ENCODE measurements at places on chromosomes 5 and 9. TPM values are rescaled to one million over a fixed set of nuclear protein-coding genes. Genes with fewer than 3 reads are reported as not detected.

GRCh38 chr9:100211476-100211875, 112.4 kb downstream of the INVS start:
- no peak overlapping the region for H3K27ac ChIP-seq
- no peak for DNase-seq
- H3K36me3 ChIP-seq = peaks cover 2% of the 10 kb centered on the region
- no peaks in the 10 kb centered on the region for H3K27me3 ChIP-seq
- peaks cover 3% of the 10 kb centered on the region for H3K4me1 ChIP-seq
- H3K4me3 ChIP-seq = no peak overlapping the region

PAEP gene
- not detected for total RNA-seq

DNA sequence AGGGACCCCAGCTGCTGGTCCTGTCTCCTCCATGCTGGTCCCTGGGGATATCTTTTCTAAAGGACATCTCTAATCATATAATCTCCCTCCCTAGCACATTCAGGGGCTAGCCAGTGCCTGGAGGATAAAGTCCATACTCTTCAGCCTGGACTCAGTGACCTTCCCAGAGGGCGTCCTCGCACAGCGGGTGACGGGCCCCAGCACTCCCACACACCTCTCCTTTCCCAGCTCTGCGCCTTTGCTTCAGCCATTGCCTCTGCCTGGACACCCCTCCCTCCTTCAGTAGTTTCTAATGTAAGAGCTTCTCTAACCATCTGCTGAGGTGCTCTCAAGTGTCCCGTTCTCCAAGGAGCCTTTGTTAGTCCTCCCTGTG, 15.2 kb upstream of the TNIP1 start:
- no peaks in the 10 kb centered on the region for H3K27me3 ChIP-seq
- H3K4me3 ChIP-seq = no peak overlapping the region
- H3K4me1 ChIP-seq = peaks cover 15% of the 10 kb centered on the region
- H3K27ac ChIP-seq = peak overlapping the region; percentile 22

NEURL1B gene
- 4.0 TPM for total RNA-seq

- H3K36me3 ChIP-seq = peaks cover 6% of the 10 kb centered on the region
- H3K4me1 ChIP-seq = peaks cover 22% of the 10 kb centered on the region
- no peak for DNase-seq
- no peaks in the 10 kb centered on the region for H3K27me3 ChIP-seq
- peak overlapping the region; percentile 91 for H3K4me3 ChIP-seq
These were observed 1.1 kb upstream of the PRKAA1 start for GRCh38 chr5:40799258-40799657.

- H3K27ac ChIP-seq = no peak overlapping the region
- DNase-seq = no peak
- no peak overlapping the region for H3K4me3 ChIP-seq
- H3K4me1 ChIP-seq = peaks cover 4% of the 10 kb centered on the region
- H3K27me3 ChIP-seq = peaks cover 6% of the 10 kb centered on the region
- H3K36me3 ChIP-seq = no peaks in the 10 kb centered on the region
These were observed 136.4 kb upstream of the GLRA1 start for GRCh38 chr5:152061095-152061494.

PCDHA1 gene
- total RNA-seq = not detected

C9orf50 gene
- 0.27 TPM for total RNA-seq

- DNase-seq = peak; percentile 42
- peak within 1 kb of the TSS; percentile 57 for H3K4me3 ChIP-seq
- H3K27ac ChIP-seq = no peak within 1 kb of the TSS
- no peaks in the 10 kb centered on the region for H3K36me3 ChIP-seq
These were observed at the start of gene CDH18 for GRCh38 chr5:19987612-19988361. CDH18 (minus strand) TSS chr5:19988200; CDS start chr5:19838986, 149,214 bp downstream.

GRCh38 chr9:78857373-78858225, 560.7 kb downstream of the PSAT1 start:
- H3K27ac ChIP-seq = no peak overlapping the region
- H3K4me3 ChIP-seq = no peak overlapping the region
- H3K36me3 ChIP-seq = no peaks in the 10 kb centered on the region
- peaks cover 9% of the 10 kb centered on the region for H3K4me1 ChIP-seq
- DNase-seq = no peak

ARSB gene
- total RNA-seq = 17.0 TPM

- H3K27me3 ChIP-seq = peaks cover 31% of the 10 kb centered on the region
- H3K27ac ChIP-seq = no peak overlapping the region
- no peaks in the 10 kb centered on the region for H3K36me3 ChIP-seq
- no peak overlapping the region for H3K4me3 ChIP-seq
- no peak for DNase-seq
- H3K4me1 ChIP-seq = peaks cover 4% of the 10 kb centered on the region
These were observed 267.5 kb upstream of the TMEM161B start for GRCh38 chr5:88536146-88536545.

DNA sequence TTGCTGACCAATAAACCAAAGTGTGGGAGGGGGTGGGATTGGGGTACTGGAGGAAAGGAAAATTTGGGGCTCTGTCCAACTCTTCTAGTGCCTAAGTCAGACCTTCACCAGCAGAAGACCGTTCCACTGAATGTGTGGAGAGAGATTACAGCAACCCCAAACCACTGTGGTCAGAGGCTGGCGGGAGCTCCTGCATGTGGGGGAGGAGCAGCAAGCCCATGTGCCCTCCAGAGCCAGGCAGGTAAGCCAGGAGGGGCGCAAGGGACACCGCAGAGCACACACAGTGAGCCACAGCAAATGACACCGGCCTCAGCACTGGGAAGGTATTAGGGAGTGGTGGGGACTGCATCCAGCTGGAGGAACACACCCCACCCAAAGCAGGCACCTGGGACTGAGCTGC, 62.9 kb downstream of the SMIM23 start:
- H3K36me3 ChIP-seq = peaks cover 9% of the 10 kb centered on the region
- no peaks in the 10 kb centered on the region for H3K27me3 ChIP-seq
- DNase-seq = no peak
- no peak overlapping the region for H3K27ac ChIP-seq
- H3K4me1 ChIP-seq = peaks cover 5% of the 10 kb centered on the region

GRCh38 chr9:136021872-136022681, 60.9 kb upstream of the UBAC1 start:
- H3K27ac ChIP-seq = no peak overlapping the region
- H3K27me3 ChIP-seq = no peaks in the 10 kb centered on the region
- H3K4me1 ChIP-seq = no peaks in the 10 kb centered on the region
- no peak overlapping the region for H3K4me3 ChIP-seq

NME5 gene
- total RNA-seq = 9.9 TPM

GRCh38 chr9:127303830-127304229, 39.3 kb downstream of the GARNL3 start:
- peaks cover 20% of the 10 kb centered on the region for H3K4me1 ChIP-seq
- H3K36me3 ChIP-seq = no peaks in the 10 kb centered on the region
- DNase-seq = no peak
- no peaks in the 10 kb centered on the region for H3K27me3 ChIP-seq
- H3K27ac ChIP-seq = no peak overlapping the region

DNA sequence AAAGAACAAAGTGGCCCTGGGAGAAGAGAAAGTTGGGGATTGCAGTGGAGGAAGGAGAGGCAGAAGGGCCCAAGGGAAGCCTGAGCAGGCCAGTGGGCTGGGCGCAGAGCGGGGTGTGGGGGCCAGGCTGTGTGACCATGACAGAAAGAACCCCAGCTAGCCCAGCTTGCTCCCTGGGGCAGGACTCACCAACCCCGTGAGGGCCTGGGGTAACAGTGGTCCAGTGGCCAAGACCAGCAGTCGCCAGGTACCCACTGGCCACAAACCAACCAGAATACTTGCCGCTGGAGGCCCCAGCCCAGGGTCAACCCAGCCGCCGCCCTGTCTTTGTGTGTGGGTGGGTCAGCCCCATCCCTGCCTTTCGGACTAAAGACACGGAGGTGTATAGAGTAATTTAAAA, 146.5 kb downstream of the CACNA1B start:
- peak overlapping the region; percentile 55 for H3K4me3 ChIP-seq
- peaks cover 33% of the 10 kb centered on the region for H3K27me3 ChIP-seq
- H3K27ac ChIP-seq = no peak overlapping the region
- no peaks in the 10 kb centered on the region for H3K4me1 ChIP-seq
- DNase-seq = no peak

DNA sequence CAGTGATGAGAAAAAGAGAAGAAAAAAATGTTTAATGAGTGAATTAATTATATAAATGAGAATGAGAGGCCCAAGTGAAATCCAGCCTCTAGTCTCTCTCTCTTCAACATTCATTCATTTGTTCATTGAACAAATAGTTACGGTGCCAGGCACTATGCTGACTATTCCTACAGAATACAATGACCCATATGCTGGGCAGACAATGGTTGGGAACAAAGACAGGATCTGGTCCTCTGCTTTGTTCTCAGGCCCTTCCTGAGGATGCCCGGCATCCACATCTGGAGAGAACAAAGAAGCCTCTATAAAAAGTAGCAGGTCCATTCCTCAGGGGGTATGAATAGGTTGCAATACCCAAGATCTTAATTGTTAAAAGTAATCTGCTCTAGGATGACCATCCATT, 6.9 kb downstream of the ADAM19 start:
- H3K4me1 ChIP-seq = peaks cover 9% of the 10 kb centered on the region
- no peak overlapping the region for H3K4me3 ChIP-seq
- H3K27ac ChIP-seq = no peak overlapping the region
- no peak for DNase-seq
- peaks cover 3% of the 10 kb centered on the region for H3K36me3 ChIP-seq

DNA sequence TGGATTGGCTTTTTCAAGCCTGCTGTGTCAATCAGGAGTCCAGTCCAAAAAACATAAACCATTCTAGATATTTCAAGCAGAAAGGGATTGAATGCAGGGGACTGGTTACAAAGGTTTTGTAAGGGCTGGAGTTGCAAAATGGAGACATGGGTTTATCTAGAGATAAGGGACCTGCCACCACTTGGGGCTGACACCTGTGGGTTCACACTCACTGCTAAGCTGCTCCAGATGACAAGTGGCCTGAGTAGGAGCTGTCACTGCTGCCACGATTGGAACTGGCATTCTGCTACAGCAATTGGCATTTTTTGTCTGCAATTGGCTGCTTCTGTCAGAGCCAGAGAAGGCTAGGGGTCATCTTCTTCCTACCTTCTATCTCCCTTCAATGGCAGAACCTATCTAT, 66.3 kb upstream of the ZFR start:
- H3K36me3 ChIP-seq = no peaks in the 10 kb centered on the region
- DNase-seq = no peak
- no peak overlapping the region for H3K27ac ChIP-seq
- peaks cover 13% of the 10 kb centered on the region for H3K27me3 ChIP-seq
- H3K4me1 ChIP-seq = no peaks in the 10 kb centered on the region
- H3K4me3 ChIP-seq = no peak overlapping the region

GRCh38 chr5:74240783-74241750, 399.5 kb downstream of the ENC1 start:
- peak overlapping the region; percentile 8 for H3K27ac ChIP-seq
- no peak for DNase-seq
- H3K4me3 ChIP-seq = no peak overlapping the region
- no peaks in the 10 kb centered on the region for H3K36me3 ChIP-seq
- H3K27me3 ChIP-seq = peaks cover 3% of the 10 kb centered on the region

DNA sequence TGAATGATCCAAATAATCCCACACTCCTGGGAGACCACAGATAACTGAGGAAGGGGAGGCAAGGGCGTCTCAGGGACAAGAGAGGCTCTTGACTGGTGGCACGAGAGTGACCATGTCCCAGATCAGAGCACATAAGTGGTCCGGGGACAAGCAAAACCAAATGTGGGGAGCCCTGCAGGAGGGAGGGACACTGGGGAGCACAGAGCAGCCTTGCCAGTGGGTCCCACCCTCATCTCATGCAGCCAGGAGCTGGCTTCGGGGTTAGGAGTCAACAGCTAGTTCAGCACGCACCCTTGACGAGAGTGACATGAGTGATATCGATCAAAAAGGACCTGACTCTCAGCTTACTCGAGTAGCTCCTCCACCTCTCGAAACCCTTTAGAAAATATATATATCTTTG, 16.5 kb upstream of the UBE2QL1 start:
- H3K27me3 ChIP-seq = peaks cover 45% of the 10 kb centered on the region
- H3K4me3 ChIP-seq = no peak overlapping the region
- H3K36me3 ChIP-seq = no peaks in the 10 kb centered on the region
- no peaks in the 10 kb centered on the region for H3K4me1 ChIP-seq
- no peak for DNase-seq
- no peak overlapping the region for H3K27ac ChIP-seq

GRCh38 chr5:80870442-80870841, 89.7 kb upstream of the RASGRF2 start:
- H3K4me3 ChIP-seq = no peak overlapping the region
- no peaks in the 10 kb centered on the region for H3K27me3 ChIP-seq
- no peak overlapping the region for H3K27ac ChIP-seq
- no peak for DNase-seq
- peaks cover 2% of the 10 kb centered on the region for H3K4me1 ChIP-seq

DNA sequence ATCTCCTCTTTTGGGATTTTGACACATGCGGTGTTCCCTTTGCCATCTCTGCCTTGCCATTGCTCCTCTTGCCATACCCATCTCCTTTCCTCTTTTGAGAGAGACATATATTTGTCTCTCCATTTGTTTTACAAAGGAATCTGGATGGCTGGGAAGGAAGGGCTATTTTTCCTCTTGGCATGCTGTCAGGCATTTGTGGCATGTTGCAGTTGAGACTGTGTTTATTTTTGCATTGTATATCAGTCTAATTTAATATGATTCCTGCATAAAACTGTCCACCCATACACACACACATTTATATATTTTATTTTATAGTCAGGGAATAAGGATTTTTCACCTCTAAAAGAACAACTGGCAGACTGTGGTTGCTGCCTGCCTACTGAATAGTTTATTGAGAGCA, 1105.8 kb upstream of the SEMA6A start:
- no peaks in the 10 kb centered on the region for H3K27me3 ChIP-seq
- no peak overlapping the region for H3K4me3 ChIP-seq
- no peaks in the 10 kb centered on the region for H3K36me3 ChIP-seq
- peaks cover 2% of the 10 kb centered on the region for H3K4me1 ChIP-seq
- no peak for DNase-seq

- no peak for DNase-seq
- H3K4me3 ChIP-seq = no peak overlapping the region
- H3K27me3 ChIP-seq = no peaks in the 10 kb centered on the region
- no peak overlapping the region for H3K27ac ChIP-seq
- no peaks in the 10 kb centered on the region for H3K4me1 ChIP-seq
These were observed 64.4 kb downstream of the GRAMD2B start for GRCh38 chr5:126487596-126487995.

DNA sequence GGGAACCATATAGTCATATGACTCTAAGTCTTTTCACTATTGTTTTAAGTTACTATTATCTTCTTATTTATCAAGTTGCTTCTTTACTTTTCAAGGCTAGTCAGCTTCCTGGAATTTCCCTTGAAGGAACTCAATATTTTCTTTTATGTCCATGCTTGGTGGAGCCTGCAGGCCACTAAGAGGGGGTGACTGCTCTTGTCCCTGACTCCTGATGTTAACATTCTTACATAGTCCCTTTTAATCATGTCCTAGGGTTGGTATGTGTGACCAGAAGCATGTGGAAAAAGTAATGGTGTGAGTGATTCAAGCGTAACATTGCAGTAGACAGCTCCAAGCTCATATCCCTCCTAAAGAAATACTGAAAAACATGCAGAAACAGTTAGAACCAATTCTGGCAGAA, 1536.2 kb upstream of the CDH9 start:
- no peaks in the 10 kb centered on the region for H3K27me3 ChIP-seq
- H3K27ac ChIP-seq = no peak overlapping the region
- no peaks in the 10 kb centered on the region for H3K4me1 ChIP-seq
- DNase-seq = no peak
- H3K36me3 ChIP-seq = no peaks in the 10 kb centered on the region

GRCh38 chr5:125611541-125611940, 811.7 kb upstream of the GRAMD2B start:
- DNase-seq = no peak
- peaks cover 7% of the 10 kb centered on the region for H3K4me1 ChIP-seq
- H3K27ac ChIP-seq = no peak overlapping the region
- no peaks in the 10 kb centered on the region for H3K27me3 ChIP-seq
- no peaks in the 10 kb centered on the region for H3K36me3 ChIP-seq
